Activated naive CD4-positive, alpha-beta T cell (primary cell): ENCODE measurements at places on chromosomes 6 and 20.

DNA sequence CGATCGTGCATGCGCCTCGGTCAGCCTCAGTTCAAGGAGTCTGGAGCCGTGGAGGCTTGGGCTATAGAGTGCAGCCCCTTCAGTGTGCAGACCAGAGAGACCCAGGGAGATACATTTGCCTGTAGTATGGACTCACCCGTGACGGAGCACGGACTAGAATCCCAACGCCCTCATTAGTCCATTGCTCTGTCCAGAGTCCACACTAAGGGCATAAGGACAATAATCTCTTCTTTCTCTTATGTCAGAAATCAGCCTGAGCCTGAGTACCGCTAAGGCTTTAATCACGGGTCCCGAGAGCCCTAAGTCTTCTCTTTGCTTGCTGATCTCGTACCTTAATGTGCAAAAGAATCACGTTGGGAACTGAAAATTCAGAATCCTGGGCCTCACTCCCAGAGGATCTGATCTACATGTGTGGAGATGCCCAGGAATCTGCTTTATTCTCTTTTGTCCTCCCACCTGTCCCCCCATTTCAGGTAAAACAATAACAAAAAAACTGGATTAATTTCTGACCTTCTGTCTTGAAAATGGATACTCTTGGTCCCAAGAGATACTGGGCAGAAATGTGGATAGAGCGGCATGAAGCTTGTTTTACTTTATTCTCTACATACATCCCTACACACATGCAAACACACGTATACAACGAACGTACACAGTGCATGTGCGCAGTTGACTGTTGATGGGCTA, 671 bp downstream of the BPHL start:
- DNase-seq, result no peak

DNA sequence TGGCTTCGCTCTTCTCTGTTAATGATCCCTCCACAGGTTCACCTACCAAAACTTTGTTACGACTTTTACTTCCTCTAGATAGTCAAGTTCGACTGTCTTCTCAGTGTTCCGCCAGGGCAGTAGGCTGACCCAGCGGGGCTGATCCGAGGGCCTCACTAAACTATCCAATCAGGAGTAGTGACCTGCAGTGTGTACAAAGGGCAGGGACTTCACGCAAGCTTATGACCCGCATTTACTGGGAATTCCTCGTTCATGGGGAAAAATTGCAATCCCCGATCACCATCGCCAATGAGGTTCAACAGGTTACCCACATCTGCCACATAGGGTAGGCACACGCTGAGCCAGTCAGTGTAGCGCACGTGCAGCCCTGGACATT, 771.4 kb upstream of the DEFB115 start:
- DNase-seq, result no peak

- no peak for DNase-seq
Observed at GRCh38 chr20:60036746-60037499, 78.7 kb downstream of the CDH26 start.

DNA sequence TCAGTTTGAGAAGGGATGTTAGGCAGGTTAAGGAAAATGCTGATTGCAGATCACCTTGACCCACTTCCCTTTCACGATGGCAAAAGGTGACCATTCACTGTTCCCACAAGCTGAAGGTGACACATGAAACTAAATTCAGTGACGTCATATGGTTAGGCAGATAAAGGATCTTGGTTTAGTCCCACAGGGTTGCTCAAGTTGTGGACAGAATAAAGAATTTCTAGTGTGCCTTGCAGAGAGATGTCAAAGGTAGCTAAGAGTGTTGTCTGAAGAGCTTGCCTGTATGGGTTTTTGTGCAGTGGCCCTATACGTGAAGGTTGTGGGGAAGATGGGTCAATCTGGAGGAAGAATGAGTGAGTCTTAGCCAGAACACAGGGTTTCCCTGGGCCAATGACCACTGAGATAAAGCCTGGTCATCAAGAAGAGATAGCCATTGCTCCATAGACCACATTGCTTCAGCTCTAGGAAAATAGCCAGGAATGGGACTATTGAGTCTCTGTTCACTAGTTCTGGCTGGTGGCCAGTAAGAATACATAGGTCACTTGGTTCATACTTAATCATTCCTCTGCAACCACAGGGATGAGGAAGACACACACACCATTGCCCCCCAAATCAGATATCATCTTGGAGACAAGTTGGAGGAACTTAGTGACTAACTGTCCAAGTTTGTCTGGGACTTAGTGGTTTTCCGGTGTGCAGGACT, 148.5 kb upstream of the ATXN1 start:
- DNase-seq, result no peak

- DNase-seq, result no peak
Observed at GRCh38 chr20:35360033-35360432, 51.7 kb downstream of the UQCC1 start.

GRCh38 chr20:62258499-62259293, 20.4 kb downstream of the OSBPL2 start:
- no peak for DNase-seq

DNA sequence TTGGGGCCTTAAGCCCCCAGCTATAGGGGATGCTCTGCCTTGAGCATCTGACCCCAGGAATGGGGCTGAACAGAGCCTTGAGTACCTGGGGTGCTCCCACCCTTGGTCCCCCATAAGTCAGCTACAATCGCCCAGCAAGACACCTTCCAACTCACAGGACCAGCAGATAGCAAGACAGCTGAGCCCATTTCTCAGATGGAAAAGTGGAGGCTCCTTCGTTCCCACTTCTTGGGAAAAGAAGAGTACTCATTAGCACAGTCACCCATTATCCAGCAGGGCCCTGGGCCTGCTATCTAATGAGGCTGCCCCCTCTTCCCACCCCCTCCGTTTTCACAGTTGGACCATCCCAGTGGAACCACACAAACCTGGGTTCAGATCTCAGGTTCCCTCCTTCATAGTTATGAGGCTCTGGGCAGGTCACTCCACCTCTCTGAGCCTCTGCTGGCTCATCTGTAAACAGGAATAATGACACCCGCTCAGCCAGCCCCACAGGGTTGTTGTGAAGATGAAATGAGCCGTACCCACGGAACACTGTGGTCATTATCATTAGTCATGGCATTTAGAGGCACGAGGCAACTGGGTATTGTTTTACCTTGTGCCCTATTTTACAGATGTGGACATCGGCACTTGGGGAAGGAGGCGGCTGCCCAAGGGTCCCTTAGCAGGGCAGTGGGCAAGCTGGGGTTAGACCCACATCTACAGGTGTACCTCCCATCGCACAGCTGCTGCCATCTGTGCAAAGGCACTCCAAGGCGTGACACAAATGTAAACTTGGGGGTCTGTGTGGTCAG, 4.5 kb downstream of the LPIN3 start:
- DNase-seq, result no peak

DNA sequence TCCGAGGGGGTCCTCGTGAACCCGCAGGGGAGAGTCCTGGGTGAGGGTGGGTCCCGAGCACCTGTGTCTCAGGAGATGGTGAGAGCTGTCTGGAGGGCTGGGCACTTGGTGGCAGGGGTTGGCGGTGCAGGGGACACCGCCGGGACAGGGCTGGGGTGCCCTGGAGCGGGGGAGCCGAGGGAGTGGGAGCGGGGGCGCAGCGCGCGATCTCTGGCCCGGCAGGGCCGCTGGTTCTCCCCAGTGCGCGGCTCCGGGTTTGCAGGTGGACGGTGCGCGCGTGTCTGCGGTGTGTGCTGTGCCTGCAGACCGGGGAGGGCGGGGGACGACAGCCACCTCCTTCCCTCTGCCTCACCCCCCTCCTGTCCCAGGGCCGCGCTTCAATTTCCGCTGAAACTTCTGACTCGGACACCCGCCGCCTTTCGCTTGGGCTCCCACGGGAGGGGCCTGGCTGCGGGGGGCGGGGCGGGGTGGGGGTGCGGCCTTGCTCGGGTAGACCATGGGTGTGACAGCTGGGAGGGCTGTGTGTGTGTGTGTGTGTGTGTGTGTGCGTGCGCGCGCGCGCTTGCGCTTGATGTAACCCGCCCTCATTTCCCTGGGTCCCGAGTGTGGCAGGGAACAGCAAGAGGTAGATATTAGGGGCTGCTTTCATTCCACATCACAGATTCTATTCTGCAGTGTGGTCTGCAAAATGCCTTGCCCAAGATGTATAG, 1.2 kb downstream of the TRIB3 start:
- peak; percentile 52 for DNase-seq

DNA sequence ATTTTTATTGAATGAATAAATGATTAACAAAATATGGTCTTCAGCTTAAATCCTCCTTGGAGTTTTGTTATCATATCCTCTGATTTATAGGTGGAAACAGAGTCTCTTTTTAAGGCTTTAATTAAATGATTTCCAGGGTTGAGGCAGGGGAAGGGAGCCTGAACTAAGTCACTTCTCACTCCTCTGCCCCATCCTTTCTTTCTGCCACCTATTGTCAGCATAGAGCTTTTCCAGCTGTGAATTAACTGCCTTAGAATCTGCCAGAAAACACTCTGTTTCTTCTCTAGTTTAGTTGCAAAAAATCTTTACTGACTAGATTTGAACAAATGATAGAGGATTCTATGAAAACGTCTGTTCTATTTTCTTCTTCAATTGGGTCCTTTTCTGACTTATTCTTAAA, 9.8 kb downstream of the OGFRL1 start:
- DNase-seq, result no peak
